ENCODE measurements at places on chromosomes 5 and 9.

DNA sequence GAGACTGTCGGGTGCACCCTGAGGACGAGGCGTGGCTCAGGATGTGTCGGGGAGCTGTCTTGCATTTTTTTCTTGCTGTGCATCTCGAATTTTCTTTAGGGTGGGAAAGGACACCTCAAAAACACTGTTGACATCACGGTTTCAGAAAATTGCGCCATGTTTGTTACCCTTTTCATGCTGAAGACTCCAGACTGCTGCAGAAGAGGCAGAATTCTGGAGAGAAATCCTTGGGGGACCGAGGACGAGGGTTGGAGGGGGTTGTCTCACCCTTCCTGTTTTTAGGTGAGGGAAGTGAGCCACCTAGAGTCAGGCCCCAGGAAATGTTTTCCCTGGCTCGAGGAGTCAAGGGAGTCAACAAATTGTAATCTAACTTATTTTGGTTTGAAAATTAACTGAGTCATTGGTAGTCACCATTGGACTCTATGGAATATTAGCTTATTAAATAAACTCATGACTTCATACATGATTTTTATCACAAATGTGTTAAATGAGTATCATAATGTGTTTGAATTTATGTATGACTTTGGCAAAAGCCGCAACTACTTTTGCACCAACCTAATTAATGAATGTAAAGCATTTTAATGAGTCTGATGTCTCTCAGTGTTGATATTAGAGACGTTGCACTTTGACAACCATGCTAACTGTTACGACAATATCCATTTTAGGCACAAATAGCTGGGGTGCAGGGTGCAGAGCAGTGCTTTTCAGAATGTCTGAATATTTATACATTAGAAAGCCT lies 724 bp upstream of the LYSMD3 start:
- DNase-seq = no peak

GRCh38 chr9:18447131-18447530 lies 26.8 kb upstream of the ADAMTSL1 start:
- no peak for DNase-seq

GRCh38 chr5:134113902-134114875 lies at the start of gene TCF7:
Gene TCF7, plus strand, starts transcription at chr5:134114681. Its CDS starts 226 bp downstream, at chr5:134114907.
- no peak for DNase-seq

DNA sequence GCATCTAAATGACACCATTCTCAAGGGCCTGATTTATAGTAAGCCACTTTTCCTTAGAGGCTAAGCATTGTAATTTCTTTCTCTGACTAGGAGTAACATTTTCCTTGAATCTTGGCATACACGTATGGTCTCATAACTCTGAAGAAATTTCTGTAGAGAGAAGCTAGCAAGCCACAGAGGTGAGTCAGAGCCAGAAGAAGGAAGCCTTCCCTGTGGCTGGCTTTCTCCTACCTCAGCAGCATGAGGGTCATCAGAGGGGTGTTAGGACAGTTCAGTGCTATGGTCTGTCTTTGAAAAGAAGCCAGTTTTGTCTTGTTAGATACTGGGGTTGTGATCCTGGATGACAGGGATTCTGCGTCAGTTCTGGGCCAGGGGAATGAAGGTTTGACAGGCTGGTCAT lies 3.2 kb downstream of the SNX30 start:
- no peak for DNase-seq

Measured in cortex of kidney (tissue), 1 donor.